ENCODE measurements at places on chromosomes 1 and 21.

GRCh38 chr1:47751193-47751592 lies 246.0 kb downstream of the TRABD2B start:
- DNase-seq = no peak

GRCh38 chr1:69569175-69569541 lies 1.4 kb downstream of the LRRC7 start:
- no peak for DNase-seq

DNA sequence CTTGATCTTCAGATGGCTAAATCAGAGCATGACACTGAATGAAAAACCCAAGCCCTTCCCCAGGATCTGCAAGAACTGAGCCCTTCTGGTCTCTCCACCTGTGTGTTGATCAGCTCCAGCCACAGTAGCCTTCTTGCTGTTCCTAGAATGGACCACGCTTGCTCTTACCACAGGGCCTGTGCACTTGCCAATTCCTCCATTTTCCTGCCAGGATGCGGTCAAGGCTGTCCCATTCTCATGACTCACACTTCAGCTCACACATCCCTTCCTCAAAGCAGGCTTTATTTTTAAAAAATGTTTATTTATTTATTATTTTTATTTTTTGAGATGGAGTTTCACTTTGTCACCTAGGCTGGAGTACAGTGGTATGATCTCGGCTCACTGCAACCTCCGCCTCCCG lies 43.6 kb upstream of the GRHL3 start:
- no peak for DNase-seq

GRCh38 chr1:93496520-93496919 lies 48.6 kb downstream of the FNBP1L start:
- DNase-seq = no peak

GRCh38 chr21:41374177-41374712 lies 12.4 kb downstream of the MX2 start:
- DNase-seq = no peak

DNA sequence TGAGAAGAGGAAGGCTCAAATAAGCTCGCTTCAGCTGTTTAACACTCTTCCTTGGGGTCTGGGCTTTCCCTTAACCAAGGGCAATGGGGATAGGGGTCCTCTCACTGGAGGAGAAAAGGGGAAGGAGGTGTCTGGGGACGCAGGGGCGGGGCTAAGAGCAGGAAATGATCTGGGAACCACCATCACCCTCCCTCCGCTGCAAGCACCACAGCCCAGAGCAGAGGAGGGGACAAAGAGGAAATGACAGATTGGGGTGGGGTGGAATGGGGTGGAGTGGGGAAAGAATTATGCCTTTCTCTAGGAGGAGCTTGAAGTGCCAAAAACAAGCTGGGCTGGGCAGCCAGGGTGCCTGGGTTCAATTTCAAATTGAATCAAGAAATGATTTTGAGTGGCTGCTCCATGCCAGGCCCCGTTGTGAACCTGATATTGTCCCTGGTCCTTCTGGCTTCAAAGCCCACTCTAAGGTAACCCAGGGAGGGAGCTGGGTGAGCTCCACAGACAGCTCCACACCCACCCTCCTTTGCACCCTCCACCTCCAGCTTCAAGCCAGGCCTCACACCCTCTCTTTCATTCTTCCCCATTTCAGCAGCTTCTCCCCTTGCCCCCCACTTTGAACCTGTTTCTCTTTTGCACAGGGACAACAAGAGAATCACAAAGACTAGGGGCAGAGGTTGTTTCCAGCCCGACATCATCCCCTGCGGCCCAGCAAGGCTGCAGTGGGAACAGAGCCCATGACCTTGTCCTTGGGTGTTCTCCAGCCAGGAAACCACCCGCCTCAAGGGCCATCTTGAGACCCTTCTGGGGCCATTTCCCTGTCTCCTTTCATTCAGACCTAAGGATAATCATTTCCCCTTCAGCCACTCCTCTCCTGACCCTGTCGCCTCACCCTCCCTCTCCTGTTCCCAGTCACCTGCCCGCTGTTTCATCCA lies 1.1 kb downstream of the ARHGAP30 start:
- peak; percentile 69 for DNase-seq

- DNase-seq = no peak
These were observed 58.8 kb downstream of the AXDND1 start for GRCh38 chr1:179424610-179425009.

- DNase-seq = no peak
These were observed 608.5 kb upstream of the USP24 start for GRCh38 chr1:55823541-55824250.

Data from stimulated activated CD4-positive, alpha-beta T cell treated with anti-CD3 and anti-CD28 coated beads, Interleukin-4, amount 100 ng/mL, for 1 hour (primary cell).